NCI-H2081 treated with DMSO at 0.1 percent for 48 hours (cell line): ENCODE measurements at places on chromosomes 16 and 17.

DNA sequence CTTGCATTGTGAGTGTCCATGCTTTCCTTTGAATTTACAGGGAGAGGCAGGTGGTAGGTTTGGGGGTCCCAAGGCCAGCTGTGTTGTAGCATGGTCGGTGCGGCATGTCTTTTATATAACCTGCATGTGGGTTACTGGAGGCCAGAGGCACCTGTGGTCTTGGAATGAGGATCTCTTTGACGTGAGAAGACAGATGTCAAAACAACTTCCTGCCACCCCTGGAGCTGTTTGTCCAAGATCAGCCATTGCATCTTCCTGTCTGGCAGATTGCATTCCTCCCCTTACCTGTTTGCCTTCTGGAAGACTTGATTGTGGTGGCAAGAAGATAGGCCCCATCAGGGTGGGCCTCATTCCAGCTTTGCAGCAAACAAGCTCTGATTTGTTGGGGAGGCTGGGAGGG, 175.1 kb downstream of the MSI2 start:
- no peak for DNase-seq

GRCh38 chr17:5922476-5922875, 147.7 kb upstream of the WSCD1 start:
- no peak for DNase-seq

DNA sequence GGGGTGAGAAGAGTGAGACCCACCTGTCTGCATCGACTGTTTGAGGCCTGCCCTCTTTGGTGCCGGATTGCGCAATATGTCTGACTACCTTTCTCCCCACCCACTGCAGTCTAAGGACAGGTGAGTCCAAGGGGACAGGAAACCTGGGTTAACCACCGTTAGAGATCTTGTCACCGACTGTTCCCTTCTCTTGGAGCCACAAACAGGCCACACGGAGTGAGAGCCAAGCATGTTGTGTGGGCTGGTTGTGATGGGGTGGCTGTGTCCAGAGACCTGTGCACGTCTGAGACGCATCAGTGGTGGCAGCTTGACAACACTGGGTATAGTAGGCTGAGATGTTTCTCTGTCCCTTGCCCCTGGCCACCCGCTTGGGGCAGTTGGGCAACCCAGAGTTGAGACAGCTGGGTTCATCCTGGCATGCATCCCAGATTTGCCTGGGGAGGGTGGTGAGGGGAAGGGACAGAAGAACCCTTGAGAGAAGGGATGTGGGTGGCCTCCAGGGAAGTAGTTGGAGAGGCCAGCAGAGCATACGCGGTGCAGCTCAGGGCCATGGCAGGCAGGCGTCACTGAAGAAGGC, 21.4 kb downstream of the MPRIP start:
- DNase-seq, result no peak

- DNase-seq, result no peak
These were observed 56.5 kb downstream of the MRM1 start for GRCh38 chr17:36657763-36658490.

DNA sequence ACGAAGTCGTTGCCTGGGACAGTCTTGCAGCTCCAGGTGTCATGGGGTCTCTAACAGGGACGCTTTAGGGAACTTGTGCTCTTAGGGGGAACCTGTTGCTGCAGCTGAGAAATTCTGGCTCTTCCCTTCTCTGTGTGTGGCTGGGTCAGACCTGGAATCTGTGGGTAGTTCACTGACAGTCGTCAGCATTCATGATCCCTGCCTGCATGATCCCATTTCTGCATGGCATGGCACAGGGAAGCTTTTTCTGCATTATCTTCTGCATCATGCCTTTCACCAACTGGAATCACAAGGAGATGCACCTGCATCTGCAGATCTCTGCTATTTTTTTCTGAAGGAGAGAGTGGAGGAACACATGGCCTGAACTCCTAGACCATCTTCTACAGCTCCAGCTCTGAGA, 85.6 kb downstream of the SOX9 start:
- no peak for DNase-seq

DNA sequence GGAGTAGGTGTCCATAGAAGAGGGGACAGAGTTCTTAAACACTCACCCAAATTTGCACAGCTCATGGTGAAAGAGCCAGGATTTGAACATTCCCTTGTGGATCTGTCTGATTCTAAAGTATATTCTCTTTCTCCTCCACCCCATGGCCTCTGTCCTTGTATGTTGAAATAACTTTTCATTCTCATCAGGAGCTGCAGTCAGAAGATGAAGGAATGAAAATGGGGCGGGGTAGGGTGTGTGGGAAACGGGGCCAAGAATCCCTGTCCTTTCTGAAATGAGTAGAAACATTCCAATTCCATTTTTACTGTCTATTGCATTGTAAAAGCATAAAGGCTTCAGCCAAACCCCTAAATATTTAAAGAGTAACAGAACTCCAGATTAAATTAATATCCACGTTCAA, 42.8 kb downstream of the NOG start:
- DNase-seq, result no peak

DNA sequence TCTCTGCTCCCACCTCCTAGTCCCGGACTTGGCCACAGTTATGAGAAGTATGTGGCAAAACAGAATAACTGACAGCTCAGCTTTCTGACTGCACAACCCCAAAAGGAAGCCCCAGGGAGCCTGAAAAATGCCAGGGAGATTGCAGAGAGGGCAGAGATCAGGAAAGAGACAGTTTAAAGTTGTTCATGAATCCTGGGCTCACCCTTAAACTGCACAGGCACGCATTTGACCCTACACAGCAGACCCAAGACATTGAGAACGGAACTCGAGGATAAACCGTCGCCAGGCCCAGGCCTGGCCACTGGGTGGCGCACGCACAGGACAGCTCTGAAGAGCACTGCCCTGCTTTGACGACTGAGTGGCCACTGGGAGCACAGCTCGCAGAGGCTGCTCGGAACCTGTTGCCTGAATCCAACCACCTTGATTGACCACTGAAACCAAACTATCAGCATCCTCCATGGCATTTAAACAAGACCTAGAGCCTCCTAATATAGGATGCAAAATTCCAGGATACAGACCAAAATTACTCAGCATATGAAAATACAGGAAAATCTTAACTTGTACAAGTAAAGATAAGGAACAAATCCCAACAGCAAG, 114.0 kb downstream of the C16orf95 start:
- DNase-seq, result no peak

DNA sequence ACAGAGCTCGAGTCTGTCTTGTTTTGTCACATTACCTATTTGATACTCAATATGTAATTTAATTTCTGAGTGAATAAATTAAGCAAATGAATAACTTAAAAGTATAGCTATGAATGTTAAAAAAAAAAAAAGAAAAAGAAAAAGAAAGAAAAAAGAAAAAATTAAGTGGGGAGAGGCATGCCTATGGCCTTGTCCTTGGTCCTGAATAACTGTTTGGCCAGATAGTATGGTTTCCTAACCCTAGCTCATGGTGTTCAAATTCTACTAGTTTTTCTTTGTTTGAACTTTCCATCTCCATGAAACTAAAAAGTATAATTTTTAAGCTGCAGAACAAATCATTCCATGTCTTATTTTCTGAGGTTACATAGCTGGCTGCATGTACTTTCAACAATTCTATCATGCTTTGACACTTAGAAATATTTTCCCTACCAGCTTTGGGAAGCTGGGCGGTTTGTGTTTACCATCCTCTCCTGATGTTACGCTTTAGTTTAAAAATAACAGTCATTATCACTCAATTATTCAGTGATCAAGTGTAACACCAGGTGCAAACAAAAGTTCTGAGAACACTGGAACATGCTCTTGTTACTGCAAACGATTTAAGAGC, 31.8 kb downstream of the TOX3 start:
- peak; percentile 9 for DNase-seq

DNA sequence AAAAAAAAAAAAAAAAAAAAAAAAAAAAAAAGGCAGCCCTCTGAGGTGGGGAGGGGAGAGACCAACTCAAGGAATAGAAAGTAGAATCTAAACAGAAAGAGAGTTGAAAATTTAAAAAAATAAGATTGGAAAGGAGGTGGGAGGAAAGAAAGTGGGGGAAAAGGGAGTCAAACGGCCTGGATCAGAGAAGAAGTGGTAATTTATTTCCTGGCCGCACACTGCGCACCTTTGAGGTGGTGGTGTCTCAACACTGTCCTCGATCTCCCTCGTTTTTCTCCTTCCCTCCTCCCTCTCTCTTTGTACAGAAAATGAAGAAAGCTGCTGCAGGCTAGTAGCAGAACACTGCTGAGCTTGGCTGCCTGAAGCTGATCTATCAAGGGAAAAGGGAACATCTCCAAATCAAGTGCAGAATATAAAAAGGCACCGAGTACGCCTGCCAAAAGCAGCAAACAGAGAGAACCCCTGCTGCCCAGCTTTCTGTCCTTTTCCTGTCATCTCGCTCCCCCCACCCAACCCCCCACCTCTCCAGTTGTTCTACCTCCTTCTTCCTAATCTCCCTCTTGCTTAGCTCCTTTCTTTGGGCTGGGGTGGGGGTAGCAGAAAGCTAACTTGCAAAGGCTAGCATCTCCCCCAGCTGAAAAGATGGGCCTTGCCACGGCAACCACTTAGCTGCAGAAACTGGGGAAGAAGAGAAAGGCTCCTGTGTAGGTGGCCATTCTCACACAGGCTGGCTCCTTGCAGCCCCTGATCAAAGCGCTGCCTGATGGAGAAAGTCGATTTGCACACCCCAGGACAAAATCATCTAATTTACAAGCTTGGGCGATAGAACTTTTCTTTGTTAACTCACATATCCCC, 22.5 kb downstream of the AXIN2 start:
- DNase-seq, result no peak

DNA sequence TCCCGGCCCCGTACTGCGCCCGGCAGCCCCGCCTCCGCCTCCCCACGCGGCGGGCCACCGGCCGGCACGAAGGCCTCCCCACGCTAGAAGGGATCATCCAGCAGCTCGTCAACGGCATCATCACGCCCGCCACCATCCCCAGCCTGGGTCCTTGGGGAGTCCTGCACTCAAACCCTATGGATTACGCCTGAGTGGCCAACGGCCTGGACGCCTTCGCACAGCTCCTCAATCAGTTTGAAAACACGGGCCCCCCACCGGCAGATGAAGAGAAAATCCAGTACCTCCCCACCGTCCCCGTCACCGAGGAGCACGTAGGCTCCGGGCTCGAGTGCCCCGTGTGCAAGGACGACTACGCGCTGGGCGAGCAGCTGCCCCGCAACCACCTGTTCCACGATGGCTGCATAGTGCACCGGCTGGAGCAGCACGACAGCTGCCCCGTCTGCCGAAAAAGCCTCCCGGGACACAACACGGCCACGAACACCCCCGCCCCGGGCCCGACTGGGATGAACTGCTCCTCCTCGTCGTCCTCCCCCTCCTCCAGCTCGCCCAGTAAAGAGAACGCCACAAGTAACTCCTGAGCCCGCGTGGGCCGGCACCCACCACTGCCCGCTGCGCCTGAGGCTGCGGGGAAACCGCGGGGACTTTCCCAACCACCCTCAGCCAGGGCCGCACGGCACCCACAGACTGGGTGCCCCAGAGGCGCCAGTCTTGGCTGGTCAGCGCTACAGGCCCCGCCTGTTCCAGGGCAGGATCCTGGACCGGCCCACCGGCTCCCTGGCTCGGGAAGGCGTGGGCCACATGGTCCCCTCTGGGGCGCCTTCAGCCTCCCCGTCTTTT, 39.0 kb upstream of the AKAP1 start:
- DNase-seq, result no peak

GRCh38 chr17:36728030-36728991, 126.9 kb downstream of the MRM1 start:
- no peak for DNase-seq

DNA sequence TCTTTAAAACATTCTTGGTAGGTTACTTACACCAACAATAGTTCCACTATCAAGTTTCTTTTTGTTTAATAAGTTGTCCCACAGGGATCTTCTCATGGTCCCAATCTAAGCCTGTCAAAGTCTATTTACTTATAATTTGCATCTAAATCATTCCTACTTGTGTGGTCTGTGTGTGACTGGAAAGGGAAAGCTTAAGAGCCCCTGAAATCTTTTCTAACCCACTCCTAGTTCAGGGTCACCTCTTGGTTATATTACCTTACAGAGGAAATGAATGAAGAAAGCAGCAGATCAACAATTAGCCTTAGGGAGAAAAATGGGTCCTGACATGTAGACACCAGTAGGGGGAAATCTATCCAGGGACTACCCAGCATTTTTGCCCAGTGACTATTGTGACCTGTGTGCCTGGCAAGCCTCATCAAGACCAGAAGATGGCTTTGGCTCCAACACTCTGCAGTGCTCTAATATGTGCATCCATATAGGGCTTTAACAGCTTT, 110.4 kb upstream of the HAS3 start:
- no peak for DNase-seq

DNA sequence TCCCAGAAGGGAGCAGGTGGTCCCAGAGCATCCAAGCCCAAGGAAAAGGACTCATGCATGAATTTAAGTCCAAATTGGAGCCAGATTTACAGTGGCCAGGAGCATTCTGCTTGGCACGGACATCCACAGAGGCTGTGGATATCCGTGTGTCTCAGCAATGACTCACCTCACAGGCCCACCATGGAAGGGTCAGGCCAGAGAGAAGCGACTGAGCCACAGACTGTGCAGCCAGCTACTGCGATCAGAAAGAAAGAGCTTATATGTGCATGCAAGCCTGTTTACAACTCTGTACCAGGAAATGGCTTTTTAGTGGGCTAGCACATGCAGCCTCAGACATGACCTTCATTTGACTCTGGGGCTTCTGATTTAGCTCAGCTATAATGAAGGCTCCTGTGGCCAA, 231.0 kb downstream of the C16orf95 start:
- DNase-seq, result no peak

- no peak for DNase-seq
These were observed 381.7 kb downstream of the SLC39A11 start for GRCh38 chr17:72710834-72711233.

- no peak for DNase-seq
These were observed 90.0 kb downstream of the WSCD1 start for GRCh38 chr17:6160232-6160555.

DNA sequence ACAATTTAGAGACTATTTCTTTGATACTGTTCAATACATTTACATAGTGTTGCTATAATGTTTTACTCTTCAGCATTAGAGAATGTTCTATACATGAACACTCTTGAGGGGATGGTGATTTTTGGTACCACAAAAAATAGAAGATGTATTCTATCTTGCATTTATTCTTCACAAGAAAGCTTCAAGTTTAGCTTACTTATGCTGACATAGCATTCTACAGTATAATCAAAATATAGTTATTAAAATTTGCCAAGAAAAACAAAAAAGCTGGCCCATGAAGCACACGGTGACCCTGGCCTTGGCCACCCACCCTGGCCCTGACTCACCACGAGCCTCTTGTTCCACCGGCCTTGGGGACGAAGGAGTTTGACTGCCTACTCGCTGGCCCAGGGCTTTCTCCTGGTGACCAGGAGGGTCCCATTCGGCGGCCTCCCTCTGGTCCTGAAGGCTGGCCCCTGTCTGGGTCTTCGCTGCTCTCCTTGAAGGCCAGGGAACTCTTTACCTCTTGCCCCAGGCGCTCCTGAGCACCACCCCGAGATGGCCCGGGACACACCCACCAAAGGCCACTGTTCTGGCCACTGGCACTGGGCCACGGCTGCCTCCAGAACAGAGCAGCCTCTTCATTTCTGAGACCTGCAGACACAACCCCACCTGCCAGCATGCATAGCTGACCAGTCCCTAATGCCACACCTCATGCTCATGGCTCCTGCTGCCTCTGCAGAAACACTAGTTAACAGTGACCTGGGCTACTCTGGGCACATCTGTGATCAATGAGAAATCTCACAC, 22.5 kb upstream of the ICAM2 start:
- no peak for DNase-seq

- DNase-seq, result no peak
These were observed 21.0 kb downstream of the TRARG1 start for GRCh38 chr17:1300371-1300905.
